Tibial nerve (tissue), 4 donors: ENCODE measurements at places on chromosomes 1 and 21.

DNA sequence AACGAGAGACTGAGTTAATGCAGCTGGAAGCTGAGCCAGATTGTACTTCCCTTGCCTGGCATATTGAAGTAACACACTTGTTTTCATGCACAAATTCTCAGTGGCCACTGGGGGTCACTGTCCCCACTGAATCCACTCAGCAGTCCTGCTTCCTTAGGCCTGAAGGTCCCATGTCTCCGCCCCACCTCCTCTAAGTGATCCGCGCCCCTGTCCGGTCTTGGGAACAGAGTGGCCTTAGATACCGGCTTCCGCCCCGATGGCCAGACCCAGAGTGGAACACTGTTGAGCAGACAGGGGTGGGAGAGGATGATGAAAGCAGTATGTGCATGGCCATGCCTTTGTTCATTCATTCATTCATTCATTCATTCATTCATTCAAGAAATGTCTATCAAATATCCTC lies 34.8 kb downstream of the CHAF1B start:
- H3K27me3 ChIP-seq, result no peaks in the 10 kb centered on the region
- H3K36me3 ChIP-seq, result no peaks in the 10 kb centered on the region
- DNase-seq, result peak; percentile 38
- H3K27ac ChIP-seq, result no peak overlapping the region

- no peaks in the 10 kb centered on the region for H3K36me3 ChIP-seq
- no peak for DNase-seq
- H3K4me1 ChIP-seq, result no peaks in the 10 kb centered on the region
- H3K27ac ChIP-seq, result no peak overlapping the region
- H3K4me3 ChIP-seq, result no peak overlapping the region
- no peaks in the 10 kb centered on the region for H3K27me3 ChIP-seq
Observed at GRCh38 chr1:184463680-184464079, 76.9 kb downstream of the C1orf21 start.

- no peaks in the 10 kb centered on the region for H3K36me3 ChIP-seq
- H3K4me1 ChIP-seq, result peaks cover 6% of the 10 kb centered on the region
- H3K27me3 ChIP-seq, result no peaks in the 10 kb centered on the region
- no peak for DNase-seq
Observed at GRCh38 chr1:107964336-107965109, 457 bp downstream of the VAV3 start.

- no peak for DNase-seq
- H3K4me1 ChIP-seq, result no peaks in the 10 kb centered on the region
- no peaks in the 10 kb centered on the region for H3K36me3 ChIP-seq
- H3K27me3 ChIP-seq, result no peaks in the 10 kb centered on the region
- H3K27ac ChIP-seq, result no peak overlapping the region
- no peak overlapping the region for H3K4me3 ChIP-seq
Observed at GRCh38 chr1:28266920-28267322, 7.6 kb downstream of the SESN2 start.

- H3K4me3 ChIP-seq, result no peak overlapping the region
- H3K36me3 ChIP-seq, result no peaks in the 10 kb centered on the region
- H3K27me3 ChIP-seq, result no peaks in the 10 kb centered on the region
Observed at GRCh38 chr1:204127597-204128242, 24.1 kb downstream of the ETNK2 start.

GRCh38 chr1:31678681-31679080 lies 25.1 kb downstream of the COL16A1 start:
- H3K4me3 ChIP-seq, result no peak overlapping the region
- no peaks in the 10 kb centered on the region for H3K4me1 ChIP-seq
- peaks cover 84% of the 10 kb centered on the region for H3K36me3 ChIP-seq
- H3K27ac ChIP-seq, result no peak overlapping the region

DNA sequence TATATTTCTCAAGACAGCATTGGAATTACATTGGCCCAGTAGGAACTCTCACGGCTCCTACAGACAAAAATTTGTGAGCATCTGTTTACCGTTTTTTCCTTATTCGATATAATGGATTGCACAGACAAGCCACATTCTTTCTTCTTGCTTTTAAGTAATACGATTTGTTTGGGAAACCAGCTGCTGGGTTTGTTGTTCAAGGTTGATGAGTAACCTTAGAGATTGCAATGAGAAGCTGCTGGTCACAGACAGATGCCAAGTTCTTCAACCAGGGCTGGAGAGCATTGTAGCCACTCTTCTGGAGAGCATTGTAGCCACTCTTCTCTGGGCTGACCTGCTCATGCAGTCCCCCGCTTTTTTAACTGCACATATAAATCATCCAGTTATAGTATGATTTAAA lies 1.4 kb upstream of the MIA3 start:
- H3K36me3 ChIP-seq, result no peaks in the 10 kb centered on the region
- no peak overlapping the region for H3K27ac ChIP-seq
- H3K27me3 ChIP-seq, result no peaks in the 10 kb centered on the region
- no peak for DNase-seq
- peaks cover 9% of the 10 kb centered on the region for H3K4me1 ChIP-seq
- no peak overlapping the region for H3K4me3 ChIP-seq

DNA sequence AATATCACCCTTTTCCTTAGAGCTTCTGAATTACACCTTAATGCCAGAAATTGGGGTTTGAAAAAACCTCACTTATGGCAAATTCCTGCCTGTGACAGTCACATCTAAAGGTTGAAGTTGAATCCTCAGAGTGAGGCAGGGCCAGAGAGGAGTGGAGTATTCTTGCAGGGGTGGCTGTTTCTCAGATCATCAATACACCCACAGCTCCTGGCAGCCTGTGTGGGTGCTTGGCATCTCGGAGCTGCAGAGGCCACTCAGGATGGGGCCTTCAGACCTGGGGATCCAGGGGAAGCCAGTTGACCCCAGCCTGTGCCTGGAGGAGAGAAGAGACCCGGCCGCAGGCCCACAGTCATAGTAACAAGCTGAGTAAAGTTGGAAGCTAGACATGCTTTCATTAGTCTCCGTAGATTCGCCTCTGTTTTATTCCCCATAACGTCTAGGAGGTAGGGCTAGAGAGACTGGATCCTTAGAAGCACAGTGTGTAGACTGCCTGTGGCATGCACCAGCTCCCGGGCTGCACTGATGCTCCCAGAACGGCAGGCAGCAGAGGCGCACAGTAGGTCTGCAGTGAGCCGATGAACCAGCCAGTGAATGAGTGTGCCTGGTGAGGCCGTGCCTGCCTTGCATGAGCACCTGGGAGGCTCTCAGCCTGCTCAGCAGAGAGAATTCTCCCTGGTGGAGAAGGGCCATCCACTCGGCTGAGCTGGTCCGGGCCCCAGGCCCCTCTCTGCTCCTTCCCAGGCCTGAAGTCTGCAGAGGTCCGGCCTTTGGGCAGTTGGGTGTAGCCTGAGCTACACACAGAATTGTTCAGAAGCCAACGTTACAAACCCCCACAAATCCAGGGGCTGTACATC lies 42.9 kb downstream of the TFF3 start:
- no peaks in the 10 kb centered on the region for H3K4me1 ChIP-seq
- no peak for DNase-seq
- H3K4me3 ChIP-seq, result no peak overlapping the region
- no peak overlapping the region for H3K27ac ChIP-seq
- peaks cover 17% of the 10 kb centered on the region for H3K36me3 ChIP-seq

- no peak for DNase-seq
- H3K4me1 ChIP-seq, result no peaks in the 10 kb centered on the region
- no peaks in the 10 kb centered on the region for H3K27me3 ChIP-seq
- no peak overlapping the region for H3K4me3 ChIP-seq
- H3K36me3 ChIP-seq, result peaks cover 6% of the 10 kb centered on the region
- H3K27ac ChIP-seq, result no peak overlapping the region
Observed at GRCh38 chr1:16451841-16452528, 11.5 kb downstream of the NECAP2 start.

GRCh38 chr21:44035244-44035643 lies 23.1 kb downstream of the TRAPPC10 start:
- H3K4me3 ChIP-seq, result no peak overlapping the region
- H3K27ac ChIP-seq, result no peak overlapping the region
- H3K36me3 ChIP-seq, result no peaks in the 10 kb centered on the region
- no peak for DNase-seq
- H3K27me3 ChIP-seq, result no peaks in the 10 kb centered on the region

GRCh38 chr1:23577056-23578004 lies 18.0 kb upstream of the ID3 start:
- H3K27me3 ChIP-seq, result no peaks in the 10 kb centered on the region
- H3K4me1 ChIP-seq, result no peaks in the 10 kb centered on the region
- no peaks in the 10 kb centered on the region for H3K36me3 ChIP-seq
- H3K4me3 ChIP-seq, result no peak overlapping the region
- peak overlapping the region; percentile 73 for H3K27ac ChIP-seq

- no peaks in the 10 kb centered on the region for H3K36me3 ChIP-seq
- peak overlapping the region; percentile 49 for H3K4me3 ChIP-seq
- H3K27ac ChIP-seq, result peak overlapping the region; percentile 95
- H3K27me3 ChIP-seq, result no peaks in the 10 kb centered on the region
- H3K4me1 ChIP-seq, result peaks cover 19% of the 10 kb centered on the region
Observed at GRCh38 chr21:44337941-44338895, 972 bp downstream of the CFAP410 start.

DNA sequence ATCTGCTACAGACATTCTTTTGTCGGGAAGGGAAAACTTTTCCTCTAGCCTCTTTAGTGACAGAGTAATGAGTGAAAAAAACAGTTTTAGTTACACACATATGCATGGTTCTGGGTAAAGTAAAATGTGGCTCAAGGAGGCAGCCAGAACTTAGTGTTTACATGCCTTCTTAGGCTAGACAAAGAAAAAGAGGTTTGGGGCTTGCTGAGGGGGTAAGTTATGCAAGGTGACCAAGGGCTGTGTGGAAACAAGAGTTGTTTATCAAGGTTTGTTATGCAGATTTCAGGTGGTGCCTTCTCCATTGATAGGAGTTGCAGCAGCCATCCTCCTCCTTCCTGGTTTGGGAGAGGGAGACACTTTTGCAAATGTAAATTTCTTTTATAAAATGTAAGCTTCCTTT lies 66.5 kb upstream of the RAB3GAP2 start:
- DNase-seq, result no peak
- no peak overlapping the region for H3K27ac ChIP-seq
- no peaks in the 10 kb centered on the region for H3K36me3 ChIP-seq
- H3K27me3 ChIP-seq, result no peaks in the 10 kb centered on the region

- H3K27ac ChIP-seq, result no peak overlapping the region
- DNase-seq, result no peak
- H3K4me3 ChIP-seq, result no peak overlapping the region
- H3K36me3 ChIP-seq, result no peaks in the 10 kb centered on the region
Observed at GRCh38 chr1:177306019-177306415, 135.3 kb downstream of the BRINP2 start.

GRCh38 chr1:53946252-53947171 lies at the start of gene LRRC42:
LRRC42 (plus strand) TSS chr1:53946350; CDS start chr1:53952000, 5,650 bp downstream.
- H3K27ac ChIP-seq, result peak within 1 kb of the TSS; percentile 92
- H3K27me3 ChIP-seq, result no peaks in the 10 kb centered on the region
- peaks cover 20% of the 10 kb centered on the region for H3K4me1 ChIP-seq
- DNase-seq, result no peak

- H3K36me3 ChIP-seq, result no peaks in the 10 kb centered on the region
- no peak for DNase-seq
- H3K4me1 ChIP-seq, result no peaks in the 10 kb centered on the region
- H3K27me3 ChIP-seq, result peaks cover 30% of the 10 kb centered on the region
- no peak overlapping the region for H3K4me3 ChIP-seq
Observed at GRCh38 chr1:204176049-204176448, 9.9 kb upstream of the REN start.

- H3K4me1 ChIP-seq, result no peaks in the 10 kb centered on the region
- H3K4me3 ChIP-seq, result no peak overlapping the region
- H3K36me3 ChIP-seq, result peaks cover 4% of the 10 kb centered on the region
- DNase-seq, result no peak
- H3K27ac ChIP-seq, result no peak overlapping the region
Observed at GRCh38 chr1:163240705-163241104, 38.0 kb upstream of the RGS5 start.

DNA sequence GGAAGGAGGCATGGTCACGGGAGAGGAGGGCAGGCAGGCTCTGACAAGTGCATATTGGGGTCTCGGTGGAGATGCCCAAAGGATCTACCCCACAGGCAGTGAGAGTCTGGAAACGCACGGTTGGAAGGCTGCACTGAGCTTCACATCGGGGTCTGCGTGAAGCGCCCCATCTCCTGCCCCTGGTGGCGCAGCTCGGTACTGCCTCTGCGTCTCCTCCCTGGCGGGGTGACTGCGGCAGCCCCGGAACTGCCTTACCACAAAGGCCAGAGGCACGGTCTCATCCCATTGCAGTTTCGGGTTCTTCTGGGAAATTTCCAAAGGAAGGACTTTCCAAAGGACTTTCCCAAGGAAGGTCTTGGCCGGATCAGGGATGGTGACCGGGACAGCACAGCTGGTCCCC lies 69.2 kb upstream of the AJAP1 start:
- H3K27ac ChIP-seq, result no peak overlapping the region
- no peak overlapping the region for H3K4me3 ChIP-seq
- no peaks in the 10 kb centered on the region for H3K36me3 ChIP-seq
- no peaks in the 10 kb centered on the region for H3K4me1 ChIP-seq

DNA sequence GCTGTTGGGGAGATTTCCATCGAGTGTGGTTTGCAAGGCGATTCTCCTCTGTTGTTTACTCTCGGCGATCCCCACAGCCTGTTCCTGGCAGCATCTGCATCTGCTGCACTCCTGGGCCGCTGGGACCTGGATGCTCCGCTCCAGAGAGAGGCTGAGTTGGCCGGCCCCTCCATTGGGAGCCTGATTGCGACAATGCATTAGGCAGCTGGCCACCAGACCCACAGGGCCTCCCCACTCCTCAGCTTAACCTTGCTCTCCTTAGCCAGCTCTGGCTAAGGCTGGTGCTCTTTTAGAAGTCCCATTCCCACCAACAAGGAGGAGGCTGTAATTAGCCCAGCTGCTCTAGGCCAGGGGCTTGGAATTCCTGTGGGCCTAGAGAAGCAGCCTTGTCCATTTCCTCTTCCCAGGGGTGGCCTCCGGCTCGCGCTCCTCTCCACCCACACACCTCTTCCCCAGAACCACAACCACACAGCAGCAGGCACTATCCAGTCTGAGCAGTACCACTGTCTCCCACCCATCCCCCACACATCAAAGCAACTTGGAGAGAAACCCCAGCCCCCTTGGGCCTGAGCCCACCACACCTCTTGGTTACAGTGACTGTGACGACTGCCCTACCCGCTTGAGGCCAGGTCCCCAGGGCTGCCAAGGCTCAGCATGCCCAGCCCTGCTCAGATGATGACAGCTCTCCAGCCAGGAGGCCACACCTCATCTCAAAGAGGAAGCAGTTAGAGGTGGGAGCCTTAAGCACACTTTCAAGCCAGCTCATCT lies 193.8 kb upstream of the EDN2 start:
- no peaks in the 10 kb centered on the region for H3K4me1 ChIP-seq
- H3K27ac ChIP-seq, result peak overlapping the region; percentile 67
- no peaks in the 10 kb centered on the region for H3K36me3 ChIP-seq

- H3K4me1 ChIP-seq, result no peaks in the 10 kb centered on the region
- no peak overlapping the region for H3K27ac ChIP-seq
- H3K27me3 ChIP-seq, result no peaks in the 10 kb centered on the region
- no peak for DNase-seq
Observed at GRCh38 chr1:188155261-188155660, 1326.5 kb downstream of the PLA2G4A start.

GRCh38 chr1:202283991-202284390 lies 57.7 kb downstream of the UBE2T start:
- H3K4me3 ChIP-seq, result no peak overlapping the region
- peaks cover 7% of the 10 kb centered on the region for H3K4me1 ChIP-seq
- no peak for DNase-seq
- H3K27ac ChIP-seq, result no peak overlapping the region
- H3K36me3 ChIP-seq, result no peaks in the 10 kb centered on the region

GRCh38 chr1:243575070-243575469 lies 275.0 kb downstream of the AKT3 start:
- H3K36me3 ChIP-seq, result no peaks in the 10 kb centered on the region
- no peaks in the 10 kb centered on the region for H3K27me3 ChIP-seq
- H3K27ac ChIP-seq, result no peak overlapping the region
- no peak overlapping the region for H3K4me3 ChIP-seq
- H3K4me1 ChIP-seq, result no peaks in the 10 kb centered on the region

- no peaks in the 10 kb centered on the region for H3K27me3 ChIP-seq
- no peaks in the 10 kb centered on the region for H3K36me3 ChIP-seq
- H3K27ac ChIP-seq, result no peak overlapping the region
- no peak for DNase-seq
- no peak overlapping the region for H3K4me3 ChIP-seq
- no peaks in the 10 kb centered on the region for H3K4me1 ChIP-seq
Observed at GRCh38 chr1:151846686-151847237, 6.8 kb downstream of the THEM5 start.
